ENCODE measurements at places on chromosomes 3 and 15. TPM values are rescaled to one million over a fixed set of nuclear protein-coding genes. Genes with fewer than 3 reads are reported as not detected.

The ADAMTS9 gene
- 53.8 TPM for total RNA-seq

DNA sequence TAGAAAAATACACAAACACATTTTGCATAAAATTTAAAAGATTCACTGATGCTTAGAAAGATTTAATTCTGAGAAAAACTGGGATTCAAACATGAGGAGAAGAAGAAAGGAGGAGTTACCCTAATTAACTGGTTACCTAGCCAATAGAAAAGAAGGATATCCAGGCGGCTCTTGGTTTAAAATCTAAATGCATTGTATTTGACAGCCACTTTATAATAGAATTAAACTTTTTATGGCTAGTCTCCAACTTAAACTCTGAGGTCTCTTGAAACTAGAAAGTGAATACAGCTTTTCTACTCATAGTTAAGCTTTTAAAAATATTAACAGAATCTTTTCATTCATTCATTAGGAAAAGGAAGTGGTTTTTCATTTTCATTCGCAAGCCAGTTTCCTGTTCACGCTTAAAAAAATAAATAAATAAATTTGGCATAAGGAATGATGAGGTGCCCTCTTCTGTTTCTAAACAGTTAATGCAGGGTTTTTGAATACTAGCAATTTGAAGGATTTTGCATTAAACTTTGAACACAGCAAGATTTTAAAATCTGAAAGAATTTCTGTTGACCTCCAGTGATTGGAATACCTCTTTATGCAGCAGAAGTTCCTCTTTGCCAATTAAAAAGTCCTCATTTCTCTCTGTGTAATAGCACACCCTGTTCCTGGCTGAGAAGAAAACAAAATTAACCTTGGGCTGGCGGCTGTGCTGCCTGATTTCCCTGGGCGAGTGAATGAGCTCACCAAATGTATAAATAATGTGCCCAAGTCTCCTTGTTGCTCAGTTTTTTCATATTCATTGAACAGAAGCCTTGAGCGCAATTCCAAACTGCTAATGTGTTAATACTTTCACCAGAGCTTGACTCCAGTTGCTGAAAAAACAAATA is 105.1 kb downstream of the ZMAT3 start:
- no peaks in the 10 kb centered on the region for H3K27me3 ChIP-seq
- H3K4me1 ChIP-seq: peaks cover 29% of the 10 kb centered on the region

The TF gene
- total RNA-seq: 3.8 TPM

The IL17RB gene
- total RNA-seq: 10.9 TPM

DNA sequence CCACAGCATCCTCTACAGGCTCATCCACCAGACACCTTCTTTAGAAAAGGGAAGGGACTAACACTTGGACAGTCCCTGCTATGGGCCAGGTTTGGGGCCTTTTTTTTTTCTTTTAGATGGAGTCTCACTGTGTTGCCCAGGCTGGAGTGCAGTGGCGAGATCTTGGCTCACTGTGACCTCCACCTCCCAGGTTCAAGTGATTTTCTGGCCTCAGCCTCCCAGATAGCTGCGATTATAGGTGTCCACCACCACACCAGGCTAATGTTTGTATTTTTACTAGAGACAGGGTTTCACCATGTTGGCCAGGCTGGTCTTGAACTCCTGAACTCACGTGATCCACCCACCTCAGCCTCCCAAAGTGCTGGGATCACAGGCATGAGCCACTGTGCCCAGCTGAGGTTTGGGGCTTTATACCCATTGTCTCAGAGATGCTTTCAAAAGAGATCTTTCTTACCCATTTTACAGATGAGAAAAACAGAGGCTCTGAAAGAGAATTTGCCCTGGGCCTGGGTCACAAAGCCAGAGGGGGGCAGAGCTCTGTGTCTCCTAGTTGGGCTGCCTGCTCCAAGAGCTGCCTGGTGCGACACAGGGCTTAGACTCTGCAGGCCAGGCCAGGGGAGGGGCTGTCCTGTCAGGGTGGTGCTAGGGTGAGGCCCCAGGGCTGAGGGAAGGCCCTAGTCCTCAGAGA is 11.6 kb downstream of the LINGO1 start:
- no peak for DNase-seq
- no peak overlapping the region for H3K4me3 ChIP-seq
- H3K4me1 ChIP-seq: peaks cover 47% of the 10 kb centered on the region
- no peak overlapping the region for H3K27ac ChIP-seq
- H3K27me3 ChIP-seq: no peaks in the 10 kb centered on the region

DNA sequence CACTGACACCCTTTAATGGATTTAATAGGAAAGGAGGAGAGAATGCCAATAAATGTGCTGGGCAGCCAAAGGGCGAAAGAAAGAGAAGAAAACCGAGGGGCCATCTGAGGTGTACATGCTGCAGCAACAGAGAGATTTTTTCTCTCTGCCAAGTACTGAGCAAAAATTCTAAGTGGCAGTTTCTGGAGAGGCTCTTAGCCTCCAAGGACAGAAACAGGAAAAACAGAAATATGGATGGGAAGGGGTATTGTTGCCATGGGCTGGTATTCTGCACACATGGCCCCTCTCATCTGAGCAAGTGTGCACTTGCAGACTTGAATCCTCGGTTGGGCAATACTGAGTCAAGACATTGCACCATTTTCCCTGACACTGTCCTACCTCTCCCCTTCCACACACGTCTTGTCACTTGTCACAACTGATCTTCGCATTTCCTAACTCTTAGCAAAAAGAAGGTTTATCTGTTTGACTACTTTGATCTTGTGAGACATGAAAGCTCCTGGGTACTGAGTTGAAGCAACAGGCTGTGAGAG is 73.9 kb downstream of the PRICKLE2 start:
- no peaks in the 10 kb centered on the region for H3K27me3 ChIP-seq
- no peak overlapping the region for H3K4me3 ChIP-seq
- H3K27ac ChIP-seq: peak overlapping the region; percentile 92

DNA sequence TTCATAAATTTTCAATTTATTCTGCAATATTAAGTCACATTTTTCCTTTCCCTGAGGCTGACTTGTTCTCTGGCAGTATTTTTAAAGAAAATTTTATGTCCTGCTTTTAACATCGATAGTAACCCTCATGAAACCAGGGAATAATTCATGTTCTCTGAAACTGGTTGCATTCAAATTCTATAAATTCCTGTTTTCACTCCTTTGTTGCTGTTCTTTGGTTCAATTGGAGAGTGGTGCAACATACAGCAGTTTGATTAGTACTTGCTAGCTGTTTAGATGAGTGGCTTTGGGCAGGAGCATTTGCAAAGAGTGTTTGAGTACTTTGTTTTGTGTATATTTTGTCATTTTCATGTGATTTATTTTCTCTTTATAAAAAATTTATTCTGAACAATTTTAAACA is 19.2 kb downstream of the ZIC1 start:
- H3K36me3 ChIP-seq: no peaks in the 10 kb centered on the region
- H3K4me1 ChIP-seq: no peaks in the 10 kb centered on the region
- no peak for DNase-seq
- H3K4me3 ChIP-seq: no peak overlapping the region
- peaks cover 88% of the 10 kb centered on the region for H3K27me3 ChIP-seq

DNA sequence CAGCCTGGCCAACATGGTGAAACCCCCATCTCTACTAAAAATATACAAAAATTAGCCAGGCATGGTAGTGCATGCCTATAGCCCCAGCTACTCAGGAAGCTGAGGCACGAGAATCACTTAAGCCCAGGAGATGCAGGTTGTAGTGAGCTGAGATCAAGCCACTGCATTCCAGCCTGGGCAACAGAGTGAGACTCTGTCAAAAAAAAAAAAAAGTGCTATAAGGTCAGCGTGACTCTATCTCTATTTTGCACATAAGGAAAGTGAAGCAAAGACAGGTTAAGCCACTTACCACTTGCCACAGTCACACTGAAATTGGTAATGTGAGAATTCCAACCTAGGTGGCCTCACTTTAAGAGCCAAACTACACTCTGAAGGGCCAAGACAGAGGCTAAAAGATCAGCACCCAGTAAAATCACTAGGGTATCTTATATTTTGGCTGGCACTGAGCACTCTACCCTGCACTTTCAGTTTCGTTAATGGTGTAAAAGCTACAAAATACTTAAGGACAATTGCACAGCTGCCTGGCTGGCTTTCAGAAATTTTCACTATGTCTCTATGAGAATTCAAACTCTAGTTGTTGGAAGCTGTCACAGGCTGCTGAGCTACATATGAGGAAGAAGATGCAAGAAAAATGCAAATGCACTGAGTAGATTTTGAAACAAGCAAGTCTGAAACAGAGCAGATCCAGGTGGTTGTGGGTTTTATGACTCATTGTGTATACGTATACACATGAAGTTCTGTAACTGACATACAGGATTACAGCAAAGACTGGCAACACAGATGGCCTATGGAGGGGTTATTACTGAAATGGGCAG is 32.7 kb downstream of the TRANK1 start:
- H3K4me3 ChIP-seq: no peak overlapping the region
- no peaks in the 10 kb centered on the region for H3K36me3 ChIP-seq
- no peaks in the 10 kb centered on the region for H3K27me3 ChIP-seq
- H3K4me1 ChIP-seq: peaks cover 2% of the 10 kb centered on the region
- H3K27ac ChIP-seq: no peak overlapping the region
- DNase-seq: no peak

DNA sequence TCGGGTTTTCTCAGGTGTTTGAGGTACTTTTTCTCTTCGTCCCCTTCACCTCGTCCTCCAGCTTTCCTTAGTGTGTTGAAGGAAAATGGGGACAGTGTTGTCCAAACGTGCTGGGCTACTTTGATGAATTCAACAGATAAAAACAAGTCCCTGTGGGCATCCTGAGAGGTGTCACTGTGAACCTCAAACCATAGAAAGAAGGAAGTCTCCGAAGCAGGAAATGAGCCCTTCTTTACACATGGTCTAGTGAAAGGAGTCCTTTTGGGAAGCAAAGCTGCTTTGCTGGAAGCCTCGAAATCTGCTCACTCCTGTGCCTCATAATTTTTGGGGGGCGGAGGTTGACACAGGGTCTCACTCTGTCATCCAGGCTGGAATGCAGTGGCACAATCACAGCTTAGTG is 10.6 kb downstream of the IL17RB start:
- H3K4me1 ChIP-seq: peaks cover 2% of the 10 kb centered on the region
- no peaks in the 10 kb centered on the region for H3K27me3 ChIP-seq
- peaks cover 17% of the 10 kb centered on the region for H3K36me3 ChIP-seq
- no peak for DNase-seq
- H3K27ac ChIP-seq: no peak overlapping the region

The PP2D1 gene
- not detected for total RNA-seq

DNA sequence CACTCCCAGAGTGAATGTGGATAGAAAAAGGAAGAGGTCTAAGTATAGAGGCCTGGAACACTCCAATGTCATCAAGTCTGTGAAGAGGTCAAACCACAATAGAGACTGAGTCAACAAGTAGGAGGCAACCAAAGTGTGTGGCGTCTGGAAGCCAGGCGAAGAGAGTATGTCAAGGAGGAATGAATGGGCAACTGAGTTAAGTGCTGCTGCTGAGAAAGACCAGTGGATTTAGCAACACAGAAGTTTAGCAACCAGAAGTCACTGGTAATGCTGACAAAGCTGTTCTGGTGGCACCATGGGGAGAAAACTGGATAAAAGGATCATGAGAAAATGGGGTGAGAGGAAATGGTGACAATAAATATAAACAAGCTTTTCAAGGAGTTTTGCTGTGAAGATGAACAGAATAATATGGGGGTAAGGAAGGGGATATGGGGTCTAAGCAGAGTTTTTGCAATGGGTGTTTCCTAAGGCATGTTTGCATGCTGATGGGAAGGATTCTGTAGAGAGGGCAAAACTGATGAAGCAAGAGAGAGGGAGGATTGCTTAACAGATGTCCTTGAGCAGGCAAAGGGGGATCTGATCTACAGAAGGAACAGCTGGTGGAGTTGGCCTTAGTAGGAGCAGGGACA is 38.4 kb downstream of the PCOLCE2 start:
- peaks cover 7% of the 10 kb centered on the region for H3K4me1 ChIP-seq
- H3K27me3 ChIP-seq: no peaks in the 10 kb centered on the region
- H3K4me3 ChIP-seq: no peak overlapping the region
- H3K36me3 ChIP-seq: no peaks in the 10 kb centered on the region

DNA sequence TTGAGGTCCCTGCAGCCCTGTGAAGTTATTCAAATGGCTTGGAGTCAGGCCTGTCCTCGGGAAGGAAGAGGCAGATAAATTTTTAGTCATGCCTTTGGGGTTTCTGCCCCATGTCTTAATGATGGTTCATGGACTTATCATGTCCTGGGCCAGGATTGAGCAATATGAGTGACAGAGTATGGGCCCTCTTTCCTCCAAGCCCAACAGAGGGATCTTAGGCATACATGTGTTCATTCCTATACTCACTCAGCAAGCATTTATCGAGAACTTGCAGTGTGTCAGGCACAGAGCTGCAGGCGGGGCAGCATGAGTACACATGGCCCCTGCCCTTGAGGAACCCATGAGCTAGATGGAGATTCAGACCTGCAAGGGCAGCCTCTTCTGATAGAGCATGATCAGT is 6.2 kb downstream of the ESYT3 start:
- H3K27ac ChIP-seq: no peak overlapping the region
- peaks cover 12% of the 10 kb centered on the region for H3K4me1 ChIP-seq
- no peaks in the 10 kb centered on the region for H3K36me3 ChIP-seq
- peaks cover 50% of the 10 kb centered on the region for H3K27me3 ChIP-seq

- no peak for DNase-seq
- H3K4me3 ChIP-seq: no peak overlapping the region
- H3K36me3 ChIP-seq: no peaks in the 10 kb centered on the region
These were observed 12.8 kb downstream of the ALDH1L1 start for GRCh38 chr3:126167566-126167965.

The IL1RAP gene
- total RNA-seq: 21.0 TPM

- no peaks in the 10 kb centered on the region for H3K36me3 ChIP-seq
- peaks cover 16% of the 10 kb centered on the region for H3K4me1 ChIP-seq
- H3K4me3 ChIP-seq: no peak overlapping the region
These were observed 16.3 kb downstream of the HHLA2 start for GRCh38 chr3:108312656-108313055.

DNA sequence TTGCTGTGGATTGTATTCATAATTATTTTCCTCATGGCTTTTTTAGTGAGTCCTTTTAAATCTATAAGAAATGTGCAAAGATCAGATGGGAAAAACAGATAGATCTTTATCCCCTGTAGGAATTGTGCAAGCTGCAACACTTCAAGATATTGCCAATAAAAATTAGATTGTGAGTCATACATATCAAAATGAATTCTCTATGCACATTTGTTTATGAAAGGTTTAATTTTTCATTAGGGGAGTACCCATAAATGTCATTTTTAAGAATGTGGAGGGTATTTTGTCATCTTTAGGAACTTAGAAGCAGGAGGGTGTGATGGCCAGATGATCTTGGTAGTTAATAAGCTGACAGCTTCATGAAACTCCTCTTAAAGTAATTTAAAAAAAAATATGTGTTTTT is 2.9 kb downstream of the PIAS1 start:
- no peaks in the 10 kb centered on the region for H3K27me3 ChIP-seq
- peak overlapping the region; percentile 95 for H3K27ac ChIP-seq
- H3K4me3 ChIP-seq: peak overlapping the region; percentile 92
- DNase-seq: no peak

The GOLGA8S gene
- 0.81 TPM for total RNA-seq

The SNTN gene
- total RNA-seq: not detected

- H3K4me3 ChIP-seq: no peak overlapping the region
- H3K27me3 ChIP-seq: peaks cover 17% of the 10 kb centered on the region
- peaks cover 14% of the 10 kb centered on the region for H3K4me1 ChIP-seq
- H3K36me3 ChIP-seq: no peaks in the 10 kb centered on the region
These were observed 213.0 kb upstream of the ROBO2 start for GRCh38 chr3:76826861-76827260.

Data from progenitor cell of endocrine pancreas (in vitro differentiated cells).